ENCODE measurements at places on chromosomes 3 and 15.

DNA sequence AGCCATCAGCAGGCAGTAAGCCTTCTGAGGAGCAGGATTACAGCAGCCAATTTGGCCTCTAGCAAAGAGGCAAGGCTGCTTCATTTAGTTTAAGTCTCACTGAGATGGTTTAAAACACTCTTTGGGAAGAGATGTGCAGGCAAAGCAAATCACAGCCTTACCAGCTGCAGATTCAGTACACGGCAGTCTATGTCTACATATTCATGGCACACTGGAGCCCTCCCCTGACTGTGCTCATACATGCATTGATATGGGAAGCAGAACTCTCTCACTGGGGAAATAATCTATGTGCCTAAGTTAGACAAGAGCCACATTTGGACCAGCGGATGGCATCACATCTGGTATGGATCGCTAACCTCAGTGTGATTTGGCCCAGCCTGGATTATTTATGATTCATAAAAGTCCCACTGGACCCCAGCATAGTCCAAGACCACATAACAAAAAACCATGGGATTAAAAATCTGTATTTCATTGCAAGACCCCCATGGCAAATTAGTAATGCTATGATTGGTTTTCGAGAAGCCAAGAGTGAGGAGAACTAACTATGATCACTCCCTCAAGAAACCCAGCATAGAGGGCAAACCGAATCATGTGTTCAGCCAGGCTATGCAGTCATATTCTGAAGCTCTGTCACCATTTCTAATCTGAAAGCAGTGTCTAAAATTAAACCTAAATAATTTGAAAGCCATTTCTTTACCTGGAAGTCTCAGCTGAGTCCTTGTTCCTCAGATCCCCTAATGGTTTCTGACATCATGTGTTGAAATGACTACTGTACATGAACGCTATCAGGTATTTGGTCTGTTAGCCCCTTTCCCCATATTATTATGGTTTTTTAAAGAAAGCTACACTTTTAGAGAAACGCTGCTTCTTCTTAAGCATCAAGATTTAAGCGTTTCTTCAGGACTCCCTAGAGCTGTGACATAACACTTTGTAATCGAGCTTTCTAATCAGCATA, 1.2 kb downstream of the PRICKLE2 start:
- no peak for DNase-seq

GRCh38 chr3:76565496-76566210, 474.2 kb upstream of the ROBO2 start:
- no peak for DNase-seq

DNA sequence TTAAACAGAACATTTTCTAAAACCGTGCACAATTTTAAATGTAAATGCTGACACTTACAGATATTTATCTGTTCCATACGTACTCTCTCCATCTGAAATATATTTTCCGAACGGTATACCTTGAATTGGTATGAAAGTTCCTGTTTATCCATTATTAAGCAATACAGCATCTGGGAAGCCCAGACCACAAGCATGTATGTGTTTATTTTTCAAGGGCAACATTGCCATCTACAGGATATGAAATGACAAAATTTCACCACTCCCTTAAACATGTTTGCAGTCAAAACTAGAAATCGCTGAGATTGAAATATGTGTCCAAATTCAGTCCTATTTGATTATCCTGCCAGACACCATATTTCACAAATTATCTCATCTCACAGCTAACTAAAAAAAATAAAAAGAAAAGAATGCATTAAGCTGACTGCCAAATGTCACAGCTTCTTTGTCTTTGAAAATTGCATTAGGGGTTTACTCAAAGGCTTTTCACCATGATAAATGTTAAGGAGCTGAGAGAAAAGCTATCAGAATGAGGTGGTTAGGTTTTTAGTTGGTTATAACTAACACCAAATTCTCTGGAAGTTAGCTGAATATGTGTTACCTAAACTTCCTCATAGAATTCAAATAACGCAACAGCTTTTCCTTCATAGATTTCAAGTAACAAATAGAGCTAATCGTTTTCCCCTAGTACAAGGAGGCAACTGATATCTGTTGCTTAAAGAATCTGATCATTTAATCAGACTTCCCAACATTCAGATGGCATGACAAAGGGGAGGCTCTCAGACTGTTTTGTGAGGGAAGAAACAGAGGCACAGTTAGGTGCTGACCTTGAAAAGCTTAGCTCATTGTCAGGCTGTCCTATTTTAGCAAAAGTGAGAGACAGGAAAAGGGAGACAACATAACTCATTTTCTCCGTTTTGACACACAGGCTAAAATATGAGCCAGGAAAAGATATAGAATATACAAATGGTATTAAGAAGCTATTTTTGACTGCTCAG, 533.1 kb downstream of the TBL1XR1 start:
- DNase-seq = no peak

DNA sequence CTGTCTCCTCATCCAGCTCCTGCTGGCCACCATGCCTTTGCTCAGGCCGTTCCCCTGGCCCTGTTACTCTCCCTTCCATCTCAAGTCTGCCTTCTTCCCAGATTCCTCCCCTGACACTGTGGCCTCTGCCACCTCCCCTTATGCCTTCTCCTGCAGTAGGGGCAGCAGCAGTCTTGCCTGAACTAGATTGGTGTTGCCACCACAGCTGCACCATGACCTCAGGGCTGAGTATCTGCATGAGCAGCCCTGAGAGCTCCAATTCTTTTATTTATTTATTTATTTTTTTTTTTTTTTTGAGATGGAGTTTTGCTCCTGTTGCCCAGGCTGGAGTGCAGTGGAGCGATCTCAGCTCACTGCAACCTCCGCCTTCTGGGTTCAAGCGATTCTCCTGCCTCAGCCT, 13.8 kb upstream of the CAMP start:
- no peak for DNase-seq

- no peak for DNase-seq
Measured at GRCh38 chr3:71430941-71431552, 152.5 kb downstream of the FOXP1 start.

- DNase-seq = no peak
Measured at GRCh38 chr3:194364652-194365434, 4.7 kb downstream of the LRRC15 start.

DNA sequence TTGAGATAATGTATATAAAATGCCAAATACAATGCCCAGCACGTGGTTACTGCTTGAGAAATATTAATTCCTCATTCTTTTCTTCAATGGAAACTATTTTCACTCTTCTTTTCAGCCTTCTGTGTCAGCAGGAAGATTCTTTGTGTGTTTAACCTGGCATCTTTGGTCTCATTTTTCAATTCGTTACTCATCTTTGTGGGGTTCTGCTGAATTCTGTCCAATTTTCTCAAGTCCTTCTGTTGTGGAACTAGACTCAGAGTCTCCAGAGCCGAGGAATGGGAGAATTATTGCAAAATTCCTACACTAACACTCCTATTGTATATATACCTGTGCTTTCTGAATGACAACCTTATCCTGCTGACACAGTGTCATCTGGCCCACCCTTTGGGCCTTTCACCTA, 96.8 kb upstream of the RGMA start:
- no peak for DNase-seq

DNA sequence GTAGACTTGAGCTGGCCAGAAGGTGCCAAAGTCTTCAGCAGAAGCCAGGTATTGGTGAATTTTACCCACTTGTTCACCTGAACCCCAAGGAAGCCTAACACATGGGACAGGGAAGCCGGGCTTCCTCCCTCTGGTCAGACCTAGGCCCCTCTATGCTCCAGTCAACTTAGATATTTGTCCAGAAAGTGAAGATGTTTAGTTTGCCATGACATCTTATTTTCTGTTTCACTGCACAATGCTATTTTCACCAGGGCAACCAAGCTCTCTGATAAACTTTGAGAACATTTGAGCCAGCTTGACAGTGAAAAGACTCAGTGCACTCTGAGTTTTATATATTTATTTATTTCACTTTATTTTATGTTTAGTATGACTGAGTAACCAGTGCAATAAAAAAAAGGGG, 71.0 kb downstream of the SOX14 start:
- DNase-seq = no peak

- no peak for DNase-seq
Measured at GRCh38 chr15:40964634-40965033, 11.4 kb downstream of the CHAC1 start.

GRCh38 chr3:64195789-64196188, 29.5 kb downstream of the PRICKLE2 start:
- DNase-seq = no peak

GRCh38 chr3:116264546-116265319, 180.6 kb downstream of the LSAMP start:
- DNase-seq = no peak

- DNase-seq = no peak
Measured at GRCh38 chr3:42705962-42706585, 3.5 kb upstream of the HHATL start.

- DNase-seq = no peak
Measured at GRCh38 chr3:168461793-168462192, 366.1 kb upstream of the GOLIM4 start.

GRCh38 chr3:117788061-117788460, 1078.5 kb downstream of the TUSC7 start:
- DNase-seq = no peak

GRCh38 chr3:120497818-120498217, 47.0 kb upstream of the FSTL1 start:
- no peak for DNase-seq

GRCh38 chr3:126956361-126956760, 26.6 kb upstream of the PLXNA1 start:
- no peak for DNase-seq

DNA sequence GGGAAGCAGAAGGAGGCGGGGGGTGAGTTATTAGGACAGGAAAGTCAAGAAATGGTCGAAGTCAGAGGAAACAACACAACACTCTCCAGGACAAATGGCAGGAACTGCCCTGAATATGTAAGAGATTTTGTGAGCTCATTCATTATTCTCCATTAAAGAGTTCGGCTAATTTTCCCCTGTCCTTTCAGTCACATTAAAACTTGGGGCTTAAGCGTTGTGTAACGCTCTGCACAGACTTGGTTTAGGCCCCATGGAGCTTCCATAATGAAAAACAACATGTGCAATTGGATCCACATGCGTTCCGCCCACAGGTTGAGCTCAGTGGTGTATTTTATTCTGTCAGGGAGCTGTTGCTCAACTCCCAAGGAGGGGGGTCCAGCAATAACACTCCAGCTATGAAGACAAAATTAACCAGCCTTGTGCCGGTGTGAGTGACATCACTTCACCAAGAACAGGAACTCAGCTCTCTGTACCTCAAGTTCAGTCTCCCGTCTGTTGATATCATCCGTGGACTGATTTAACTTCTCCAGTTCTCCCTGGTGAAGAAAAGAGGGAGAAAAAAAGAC, 2.3 kb downstream of the SH3BP5 start:
- no peak for DNase-seq

DNA sequence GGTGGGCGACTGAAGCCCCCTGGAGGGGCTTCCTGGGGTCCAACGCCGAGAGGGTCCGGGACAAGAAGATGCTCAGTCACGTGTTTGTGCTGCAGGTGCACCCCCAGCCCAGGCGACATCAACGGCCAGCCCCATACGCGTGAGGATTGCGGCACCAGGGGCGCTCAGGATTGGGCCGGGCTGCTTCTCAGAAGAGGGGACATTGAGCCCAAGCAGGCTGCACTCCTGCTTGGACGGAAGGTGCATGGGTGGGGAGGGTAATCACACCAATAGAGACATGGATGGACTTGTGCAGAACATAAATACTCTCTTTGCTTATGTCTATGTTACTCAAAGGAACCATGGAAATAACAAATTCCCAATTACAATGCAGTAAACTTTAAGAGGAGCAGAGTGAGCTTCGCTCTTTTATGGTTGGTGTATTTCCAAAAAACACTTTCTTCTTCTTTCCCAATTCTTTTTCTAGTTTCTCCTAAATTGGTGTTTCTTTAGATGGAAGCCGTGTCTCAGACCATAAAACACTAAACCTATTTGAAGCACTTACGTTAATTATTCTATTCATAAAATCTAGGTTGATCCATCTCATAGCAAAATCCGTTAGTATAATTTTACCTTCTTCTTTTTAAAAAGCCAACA, 182.7 kb downstream of the GOLGA6L6 start:
- DNase-seq = no peak

DNA sequence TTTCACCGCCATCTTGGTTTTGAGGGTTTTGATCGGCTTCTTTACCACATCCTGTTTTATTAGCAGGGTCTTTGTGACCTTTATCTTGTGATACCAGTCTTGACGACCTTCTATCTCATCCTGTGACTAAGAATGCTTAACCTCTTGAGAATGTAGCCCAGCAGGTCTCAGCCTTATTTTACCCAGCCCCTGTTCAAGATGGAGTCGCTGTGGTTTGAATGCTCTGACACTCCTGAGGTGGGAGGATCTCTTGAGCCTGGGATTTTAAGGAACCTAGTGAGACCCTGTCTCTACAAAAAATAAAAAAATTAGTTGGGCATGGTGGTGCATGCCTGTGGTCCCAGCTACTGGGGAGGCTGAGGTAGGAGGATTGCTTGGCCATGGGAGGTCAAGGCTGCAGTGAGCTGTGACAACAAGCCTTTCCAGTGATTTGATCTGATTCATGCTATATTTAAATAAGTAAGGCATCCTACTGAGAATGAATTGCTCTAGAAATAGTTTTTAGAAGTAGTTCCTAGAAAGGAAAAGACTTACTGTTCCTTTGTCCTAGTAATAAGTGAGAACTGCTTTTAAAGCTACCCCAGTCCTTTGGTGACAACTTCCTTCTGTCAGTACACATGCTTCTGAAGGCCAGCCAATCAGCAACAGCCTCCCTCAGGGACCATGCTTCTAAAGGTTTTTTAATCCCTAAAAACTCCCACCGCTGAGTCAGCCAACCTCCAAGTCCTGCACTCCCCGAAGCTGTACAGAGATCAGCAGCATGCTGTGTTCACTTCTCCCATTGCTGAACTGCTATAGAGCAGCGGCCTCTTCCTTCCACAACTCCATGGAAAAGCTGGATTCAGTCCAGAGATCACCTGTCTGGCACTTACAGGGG, 9.1 kb upstream of the CEMIP start:
- DNase-seq = no peak
